ENCODE measurements at places on chromosomes 5 and 9.
A peak's percentile ranks its signal among the peaks of the same experiment; 100 is the strongest.

DNA sequence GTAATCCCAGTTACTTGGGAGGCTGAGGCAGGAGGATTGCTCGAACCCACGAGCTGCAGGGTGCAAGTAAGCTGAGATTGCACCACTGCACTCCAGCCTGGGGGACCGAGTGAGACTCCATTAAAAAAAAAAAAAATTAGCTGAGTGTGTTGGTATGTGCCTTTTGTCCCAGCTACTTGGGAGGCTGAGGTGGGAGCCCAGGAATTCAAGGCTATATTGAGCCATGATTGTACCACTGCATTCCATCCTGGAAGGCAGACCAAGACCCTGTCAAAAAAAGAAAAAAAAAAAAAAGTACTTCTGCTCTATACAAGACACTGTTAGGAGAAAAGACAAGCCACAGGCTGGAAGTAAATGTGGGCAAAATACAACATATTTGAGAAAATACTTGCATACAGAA is 68.5 kb upstream of the FBXW11 start:
- no peak for DNase-seq

DNA sequence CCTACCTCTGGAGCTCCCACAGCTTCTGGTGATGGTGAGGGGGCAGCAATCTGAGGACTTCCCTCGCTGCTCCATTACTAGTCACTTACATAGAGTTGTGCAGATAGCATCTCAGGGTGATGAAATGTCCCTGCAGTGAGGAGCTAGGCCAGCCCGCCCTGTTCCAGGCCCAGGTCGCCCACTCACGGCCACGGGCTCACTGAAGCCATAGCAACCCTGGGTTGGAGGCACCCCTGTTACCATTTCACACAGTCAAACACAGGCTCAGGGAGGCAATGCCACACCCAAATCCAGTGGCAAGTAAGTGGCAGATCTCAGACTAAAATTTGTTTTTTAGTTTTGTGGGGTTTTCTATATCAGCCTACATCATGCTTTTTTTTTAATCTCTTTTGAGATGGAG is 19.6 kb downstream of the SH2D3C start:
- no peak for DNase-seq

- DNase-seq: peak; percentile 53
Measured at GRCh38 chr9:129885018-129885669, 49.9 kb downstream of the USP20 start.

- no peak for DNase-seq
Measured at GRCh38 chr5:177234841-177235240, 68.7 kb downstream of the RAB24 start.
